ENCODE measurements at places on chromosomes 13 and 19.

GRCh38 chr13:33409673-33410510 is 124.3 kb upstream of the STARD13 start:
- no peak for DNase-seq

DNA sequence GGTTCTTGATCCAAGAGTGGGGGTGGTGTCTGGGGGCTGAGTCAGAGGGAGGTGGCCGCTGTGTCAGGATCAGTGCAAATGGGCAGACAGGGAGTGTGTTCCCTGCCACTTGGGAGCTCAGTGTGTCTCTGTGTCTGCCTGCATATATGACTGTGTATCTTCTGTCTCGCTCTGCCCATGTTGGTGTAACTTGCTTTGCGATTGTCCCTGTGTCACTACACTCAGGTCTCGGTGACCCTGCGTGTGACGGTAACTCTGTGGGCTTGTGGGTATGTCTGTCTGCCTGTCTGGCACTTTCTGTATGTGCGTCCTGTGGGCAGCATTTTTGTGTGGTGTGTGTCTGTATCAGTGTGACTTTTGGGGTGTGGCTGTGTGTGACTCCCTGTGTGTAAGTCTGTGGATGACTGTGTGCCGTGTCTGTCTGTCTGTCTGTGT is 8.2 kb upstream of the ERFL start:
- no peak for DNase-seq

GRCh38 chr19:33219261-33219815 is 6.3 kb downstream of the SLC7A10 start:
- no peak for DNase-seq

GRCh38 chr13:86710896-86711295 is 911.7 kb upstream of the SLITRK6 start:
- no peak for DNase-seq

- no peak for DNase-seq
Measured at GRCh38 chr13:29471551-29471950, 123.9 kb downstream of the SLC7A1 start.

GRCh38 chr19:33859016-33859415 is 62.3 kb downstream of the KCTD15 start:
- DNase-seq, result no peak

GRCh38 chr13:46131705-46132104 is 26.9 kb upstream of the CPB2 start:
- no peak for DNase-seq

DNA sequence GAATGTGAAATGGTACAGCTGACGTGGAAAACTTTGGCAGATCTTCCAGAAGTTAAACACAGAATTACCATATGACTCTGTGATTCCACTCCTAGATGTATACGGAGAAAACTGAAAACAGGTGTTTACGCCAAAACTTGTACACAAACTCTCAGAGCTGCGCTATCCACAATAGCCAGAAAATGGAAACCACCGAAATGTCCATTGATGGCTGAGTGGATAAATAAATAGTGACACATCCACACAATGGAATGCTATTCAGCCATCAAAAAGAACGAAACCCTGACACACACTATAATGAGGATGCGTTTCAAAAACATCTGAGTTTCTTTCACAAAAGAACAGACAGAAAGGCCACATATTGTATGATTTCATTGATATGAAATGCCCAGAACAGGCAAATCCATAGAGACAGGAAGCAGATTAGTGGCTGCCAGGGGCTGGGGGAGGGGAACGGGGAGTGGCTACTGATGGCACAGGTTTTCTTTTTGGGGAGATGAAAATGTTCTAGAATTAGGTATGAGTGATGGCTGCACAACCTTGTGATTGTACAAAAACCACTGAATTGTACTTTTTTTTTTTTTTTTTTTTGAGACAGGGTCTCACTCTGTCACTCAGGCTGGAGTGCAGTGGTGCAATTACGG is 33.0 kb downstream of the IL12RB1 start:
- DNase-seq, result no peak

GRCh38 chr13:28564030-28564429 is 69.1 kb upstream of the FLT1 start:
- DNase-seq, result no peak

DNA sequence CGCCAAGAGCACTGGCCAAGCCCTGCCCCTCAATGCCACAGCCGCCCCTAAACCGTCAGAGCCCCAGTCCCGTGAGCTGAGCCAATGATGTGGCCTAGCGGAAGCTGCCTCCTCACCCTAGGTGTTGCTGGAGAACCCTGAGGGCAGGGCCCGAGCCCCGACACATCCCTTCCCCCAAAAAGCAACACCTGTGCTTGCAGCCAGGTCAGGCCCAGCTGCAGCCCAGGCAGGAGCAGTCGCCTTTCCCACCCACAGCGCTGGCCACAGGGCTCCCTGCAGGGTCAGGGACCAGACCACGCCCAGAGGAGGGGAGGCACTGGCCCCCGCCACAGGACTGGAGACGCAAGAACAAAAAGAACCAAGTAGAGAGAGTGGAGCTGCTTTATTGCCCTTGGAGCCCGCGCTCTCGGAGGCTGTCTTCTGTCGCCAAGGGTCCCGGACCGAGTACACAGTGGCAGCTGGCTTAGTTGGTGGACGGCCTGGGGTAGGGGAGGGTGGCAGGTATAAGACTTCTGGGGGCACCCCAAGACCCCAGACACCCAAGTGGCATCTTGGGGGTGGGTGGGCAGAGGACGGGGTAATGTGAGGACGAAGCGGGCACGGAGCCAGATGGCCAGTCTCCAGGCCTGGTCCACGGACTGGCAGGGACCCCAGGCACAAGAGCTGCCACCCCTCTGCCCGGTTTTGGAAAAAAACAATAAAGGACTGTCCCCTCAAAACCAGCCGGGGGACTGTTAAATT is 3.3 kb downstream of the P2RY11 start:
- no peak for DNase-seq

DNA sequence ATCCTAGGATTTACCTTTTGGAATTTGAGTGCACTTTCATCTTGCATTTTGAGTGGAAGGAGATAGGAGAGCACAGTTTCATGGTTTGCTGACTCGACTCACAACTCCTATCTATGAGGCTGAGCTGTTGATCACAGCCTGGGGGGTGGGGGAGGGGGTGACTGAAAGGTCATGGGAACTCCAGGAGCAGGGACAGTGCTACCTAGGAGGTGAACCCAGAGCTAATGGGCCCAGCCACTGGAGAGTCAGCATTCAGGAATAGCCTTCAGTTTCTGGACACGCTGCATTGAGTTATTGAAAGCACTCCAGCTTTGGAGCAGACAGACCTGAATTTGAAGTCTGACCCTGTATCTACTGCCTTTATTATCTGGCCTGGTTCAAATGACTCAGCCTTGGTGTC is 339.9 kb downstream of the SLC7A1 start:
- DNase-seq, result no peak

GRCh38 chr13:48426052-48426451 is 13.1 kb upstream of the LPAR6 start:
- no peak for DNase-seq

DNA sequence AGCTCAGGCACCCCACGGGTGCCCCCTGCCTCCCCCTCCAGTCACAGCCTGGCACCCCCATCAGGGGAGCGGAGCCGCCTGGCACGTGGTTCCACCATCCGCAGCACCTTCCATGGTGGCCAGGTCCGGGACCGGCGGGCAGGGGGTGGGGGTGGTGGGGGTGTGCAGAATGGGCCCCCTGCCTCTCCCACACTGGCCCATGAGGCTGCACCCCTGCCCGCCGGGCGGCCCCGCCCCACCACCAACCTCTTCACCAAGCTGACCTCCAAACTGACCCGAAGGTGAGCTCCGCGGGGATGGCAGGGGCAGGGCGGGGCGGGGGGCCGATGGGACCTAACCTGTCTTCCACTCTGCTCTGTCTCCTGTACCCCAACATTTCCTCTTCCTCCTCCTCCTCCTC is 25.0 kb downstream of the CKM start:
- DNase-seq, result no peak

- no peak for DNase-seq
Measured at GRCh38 chr19:31220540-31220939, 128.7 kb downstream of the TSHZ3 start.

DNA sequence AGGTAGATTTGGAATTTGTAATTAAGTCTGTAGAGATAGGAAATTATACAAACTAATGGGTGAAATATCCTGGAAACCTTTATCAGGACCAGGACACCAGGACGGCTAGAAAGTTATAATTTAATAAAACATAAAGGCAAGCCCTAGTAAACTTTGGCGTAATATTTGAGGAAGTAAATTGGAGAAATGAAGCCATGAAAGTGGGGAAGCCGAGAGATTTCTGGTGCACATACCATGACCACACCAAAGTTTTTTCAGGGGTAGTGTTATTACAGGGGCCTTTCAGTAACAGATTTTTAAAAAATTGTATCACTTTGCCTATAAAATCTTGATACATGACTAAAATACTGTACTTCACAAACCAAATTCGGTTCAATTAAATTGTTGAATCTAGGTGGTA is 54.7 kb upstream of the URAD start:
- no peak for DNase-seq

DNA sequence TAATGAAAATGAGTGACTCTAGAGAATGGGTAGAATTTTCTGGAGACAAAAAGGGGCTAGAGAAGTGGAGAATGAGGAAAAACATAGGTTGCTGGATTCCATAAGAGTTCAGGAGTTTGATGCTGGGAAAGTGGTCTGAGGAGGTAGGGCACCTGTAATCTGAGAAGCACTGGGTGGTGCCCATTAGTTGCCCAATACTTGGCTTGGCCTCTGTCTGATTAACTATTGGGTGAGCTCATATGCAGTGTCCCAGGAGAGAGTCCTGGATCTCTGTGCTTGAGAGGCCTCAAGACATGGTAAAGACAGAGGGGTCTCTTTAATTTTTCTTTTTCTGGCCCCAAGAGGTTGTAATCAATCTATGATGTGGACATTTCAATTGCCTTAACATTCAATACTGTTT is 390.1 kb downstream of the TDRD3 start:
- DNase-seq, result no peak

- DNase-seq, result peak; percentile 48
Measured at GRCh38 chr13:30179597-30180276, 127.6 kb downstream of the KATNAL1 start.

- no peak for DNase-seq
Measured at GRCh38 chr19:50331221-50331993, 2.2 kb upstream of the KCNC3 start.

GRCh38 chr19:15091918-15092753 is 10.1 kb downstream of the OR1I1 start:
- peak; percentile 25 for DNase-seq

DNA sequence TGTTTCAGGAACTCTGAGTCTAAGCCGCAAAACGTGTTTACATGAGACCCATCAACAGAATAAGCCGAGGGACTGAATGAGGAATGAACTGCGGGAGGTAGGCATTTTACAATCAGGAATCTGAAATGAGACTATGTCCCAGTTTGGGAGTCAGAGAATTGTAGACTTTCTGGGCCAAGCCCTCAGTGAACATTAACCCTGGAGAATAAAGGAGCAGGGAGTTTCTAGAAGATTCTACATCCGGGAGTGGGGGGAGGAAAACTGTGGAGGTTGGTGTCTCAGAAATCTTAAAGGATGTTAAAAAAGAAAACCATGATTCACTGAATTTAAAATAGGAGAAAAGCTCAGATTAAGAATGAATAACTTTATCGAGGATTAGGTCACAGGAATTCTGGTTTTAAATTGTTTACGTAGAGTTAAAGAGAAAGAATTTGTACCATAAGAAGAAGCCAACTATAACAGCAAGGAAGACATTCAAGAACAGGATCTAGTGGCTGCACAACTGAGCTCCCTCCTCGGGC is 18.5 kb downstream of the RFX2 start:
- no peak for DNase-seq

DNA sequence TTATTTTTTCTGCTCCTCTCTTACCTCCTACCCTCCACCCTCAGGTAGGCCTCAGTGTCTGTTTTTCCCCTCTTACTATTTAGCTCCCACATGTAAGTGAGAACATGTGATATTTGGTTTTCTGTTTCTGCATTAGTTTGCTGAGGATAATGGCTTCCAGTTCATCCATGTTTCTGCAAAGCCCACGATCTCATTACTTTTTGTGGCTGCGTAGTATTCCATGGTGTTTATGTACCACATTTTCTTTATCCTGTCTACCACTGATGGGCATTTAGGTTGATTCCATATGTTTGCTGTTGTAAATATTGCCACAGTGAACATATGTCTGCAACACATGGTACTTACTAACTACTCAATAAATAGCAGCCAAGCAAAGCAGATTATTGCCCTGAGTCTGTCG is 56.8 kb downstream of the DNAJC15 start:
- DNase-seq, result no peak

DNA sequence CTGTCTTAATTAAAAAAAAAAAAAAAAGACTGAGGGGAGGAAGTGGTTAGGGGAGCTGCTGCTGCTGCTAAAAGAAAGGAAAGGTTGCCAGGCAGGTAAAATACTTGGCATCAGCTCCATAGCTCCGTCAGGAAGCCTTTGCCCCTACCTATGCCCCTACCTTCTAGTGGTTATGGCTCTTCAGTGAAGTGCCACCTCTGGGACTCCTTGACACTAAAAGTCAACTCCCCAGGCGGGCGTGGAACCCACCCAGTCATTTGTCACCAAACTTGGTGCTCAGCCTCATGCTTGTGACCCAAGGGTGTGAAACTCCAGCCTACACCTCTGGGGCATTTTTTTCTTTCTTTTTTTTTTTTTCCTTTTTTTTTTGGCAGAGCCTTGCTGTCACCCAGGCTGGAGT is 4.9 kb upstream of the NECTIN2 start:
- DNase-seq, result no peak

- no peak for DNase-seq
Measured at GRCh38 chr19:48681127-48681470, 8.3 kb upstream of the NTN5 start.

DNA sequence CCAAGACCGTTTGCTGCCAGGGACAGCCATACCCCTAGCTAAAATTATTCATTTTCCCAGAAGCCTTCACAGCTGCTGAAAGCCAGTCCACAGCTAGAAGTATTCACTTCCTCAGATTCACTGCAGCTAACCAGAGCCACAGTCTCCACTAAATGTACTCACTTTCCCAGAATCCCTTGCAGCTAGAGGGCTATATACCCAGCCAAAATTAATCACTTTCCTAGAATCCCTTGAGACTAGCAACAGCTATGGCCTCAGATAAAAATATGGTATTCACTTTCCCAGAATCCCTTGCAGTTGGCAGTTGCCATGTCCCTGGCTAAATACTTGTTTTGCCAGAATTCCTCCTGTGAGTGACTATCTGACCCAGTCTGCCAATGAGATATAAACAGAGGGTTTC is 13.8 kb upstream of the MEIS3 start:
- DNase-seq, result no peak

GRCh38 chr19:13408889-13409518 is 97.3 kb downstream of the CACNA1A start:
- no peak for DNase-seq

Data from NCI-H187 (cell line).